ENCODE measurements at places on chromosomes 1 and 21.

GRCh38 chr1:51346086-51346942, 16.0 kb upstream of the TTC39A start:
- no peak for DNase-seq

DNA sequence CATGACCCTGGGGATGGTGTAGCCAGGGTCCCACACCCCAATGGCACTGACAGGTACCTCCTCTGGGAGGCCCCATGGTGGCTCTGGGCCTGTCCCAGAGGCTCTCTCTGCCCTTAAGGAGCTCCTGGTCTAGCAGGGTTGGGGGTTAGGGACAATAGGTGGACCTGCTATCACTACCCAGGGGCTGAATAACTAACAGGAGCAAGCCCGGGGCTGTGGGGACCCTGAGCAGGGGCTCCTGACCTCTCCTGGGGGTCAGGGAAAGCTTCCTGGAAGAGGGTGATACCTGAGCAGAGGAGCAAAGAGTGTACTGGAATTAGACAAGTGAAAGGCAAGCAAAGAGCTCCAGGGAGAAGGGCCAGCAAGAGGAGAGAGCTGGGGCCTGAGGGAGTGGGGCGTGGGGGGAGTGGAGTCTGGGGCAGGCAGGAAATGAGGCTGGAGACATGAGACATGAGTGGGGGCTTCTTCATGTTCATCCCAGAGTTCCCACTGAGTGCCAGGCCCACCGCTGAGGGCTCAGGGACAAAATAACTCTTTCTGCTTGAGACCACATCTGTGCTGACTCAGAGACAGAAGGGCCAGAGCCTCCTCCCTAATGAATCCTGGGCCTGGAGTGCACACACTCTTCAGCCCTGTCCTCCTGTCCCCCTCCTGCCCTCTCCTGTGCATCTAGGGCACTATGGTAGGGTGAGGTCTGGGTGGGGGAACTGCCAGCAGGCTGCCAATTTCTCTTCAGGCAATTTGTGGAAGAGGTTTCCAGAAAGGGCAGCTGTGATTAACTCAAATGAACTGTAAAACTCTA, 517.6 kb downstream of the PTPRU start:
- no peak for DNase-seq

GRCh38 chr1:192826791-192827546, 18.1 kb downstream of the RGS2 start:
- no peak for DNase-seq

- DNase-seq, result no peak
Observed at GRCh38 chr21:45042664-45043161, 31.7 kb upstream of the ADARB1 start.

GRCh38 chr1:198153103-198153502, 3.7 kb upstream of the NEK7 start:
- peak; percentile 77 for DNase-seq

GRCh38 chr1:162141281-162142054, 72.0 kb downstream of the NOS1AP start:
- peak; percentile 62 for DNase-seq

- DNase-seq, result no peak
Observed at GRCh38 chr1:9151328-9151860, 22.5 kb upstream of the GPR157 start.

GRCh38 chr1:31238986-31239613, 587 bp downstream of the NKAIN1 start:
- DNase-seq, result no peak

GRCh38 chr1:76203127-76203526, 128.6 kb downstream of the ST6GALNAC3 start:
- no peak for DNase-seq

DNA sequence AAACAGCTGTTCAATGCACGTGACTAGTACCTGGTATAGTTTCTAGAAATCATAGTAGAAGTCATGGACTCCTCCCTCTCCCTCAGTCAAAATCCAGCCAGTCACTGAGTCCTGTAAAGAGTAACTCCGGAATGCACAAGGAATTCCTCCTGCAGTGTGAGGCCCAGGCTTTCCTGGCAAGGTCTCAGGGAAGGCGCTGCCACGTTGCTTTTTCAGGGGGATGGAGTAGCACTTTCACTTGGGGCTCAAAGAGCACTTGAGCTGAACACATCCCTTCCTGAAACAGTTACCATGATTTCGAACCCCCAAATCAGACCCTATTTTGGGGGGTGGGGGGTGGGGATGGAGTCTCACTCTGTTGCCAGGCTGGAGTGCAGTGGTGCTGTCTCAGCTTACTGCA, 26.4 kb upstream of the LRRC8D start:
- DNase-seq, result no peak

DNA sequence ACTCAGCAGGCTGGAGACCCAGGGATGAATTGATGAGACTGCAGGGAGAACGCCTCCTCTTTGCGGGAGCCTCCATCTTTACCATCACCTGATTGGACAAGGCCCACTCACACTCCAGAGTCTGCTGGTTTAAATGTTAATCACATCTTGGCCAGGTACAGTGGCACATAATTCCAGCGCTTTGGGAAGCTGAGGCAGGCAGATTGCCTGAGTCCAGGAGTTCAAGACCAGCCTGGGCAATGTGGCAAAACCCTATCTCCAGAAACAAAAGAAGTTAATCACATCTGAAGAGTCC, 121.8 kb upstream of the C1orf174 start:
- no peak for DNase-seq

GRCh38 chr1:64129701-64130100, 73.7 kb upstream of the UBE2U start:
- no peak for DNase-seq

- no peak for DNase-seq
Observed at GRCh38 chr1:223662943-223663342, 2.6 kb downstream of the CAPN8 start.

GRCh38 chr1:237239248-237239647, 197.3 kb downstream of the RYR2 start:
- DNase-seq, result no peak

DNA sequence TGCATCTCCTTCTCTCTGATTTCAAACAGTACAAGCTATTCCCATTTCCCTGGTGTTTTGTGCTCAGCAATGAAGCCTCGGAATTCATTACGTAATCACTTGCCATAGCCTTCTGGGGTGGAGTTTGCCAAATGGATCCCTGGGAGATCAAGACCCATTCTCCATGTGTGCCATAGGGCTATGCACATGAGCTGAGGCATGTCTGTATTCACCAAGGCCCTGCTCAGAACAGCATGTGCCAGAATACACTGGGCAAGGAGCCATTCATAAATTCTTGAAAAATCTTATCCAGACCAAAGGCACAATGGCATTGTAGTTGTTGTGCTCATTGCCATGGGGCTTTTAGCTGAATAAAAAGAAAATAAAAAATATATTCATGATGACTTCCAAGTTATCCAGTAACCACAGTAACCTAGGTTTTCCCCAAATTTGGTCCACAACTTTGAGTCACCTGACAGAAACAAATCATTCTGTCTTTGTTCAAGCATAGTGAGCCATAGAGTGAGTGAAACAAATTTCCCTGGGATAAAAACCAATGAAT, 53.0 kb downstream of the CRB1 start:
- peak; percentile 68 for DNase-seq

DNA sequence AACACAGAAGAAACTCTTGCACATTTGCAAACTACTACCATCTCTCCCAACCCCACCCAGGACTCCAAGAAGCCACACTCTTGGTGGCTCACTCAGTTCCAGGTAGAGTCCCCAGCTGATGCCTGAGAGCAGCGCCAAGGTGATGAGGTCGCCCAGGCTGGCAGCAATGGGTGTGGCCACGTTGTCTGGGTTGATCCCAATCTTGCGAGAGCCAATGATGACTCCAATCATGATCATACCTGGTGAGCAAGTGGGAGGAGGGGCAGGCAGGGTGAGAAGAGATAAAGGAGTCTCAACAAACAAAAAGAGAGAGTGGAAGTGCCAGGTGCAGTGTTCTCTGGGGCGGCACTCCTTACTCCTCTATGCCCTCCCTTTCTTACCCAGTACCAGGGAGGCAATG, 14.4 kb downstream of the SLC41A1 start:
- DNase-seq, result no peak

- peak; percentile 79 for DNase-seq
Observed at GRCh38 chr1:118973531-118974137, 14.5 kb downstream of the TBX15 start.

DNA sequence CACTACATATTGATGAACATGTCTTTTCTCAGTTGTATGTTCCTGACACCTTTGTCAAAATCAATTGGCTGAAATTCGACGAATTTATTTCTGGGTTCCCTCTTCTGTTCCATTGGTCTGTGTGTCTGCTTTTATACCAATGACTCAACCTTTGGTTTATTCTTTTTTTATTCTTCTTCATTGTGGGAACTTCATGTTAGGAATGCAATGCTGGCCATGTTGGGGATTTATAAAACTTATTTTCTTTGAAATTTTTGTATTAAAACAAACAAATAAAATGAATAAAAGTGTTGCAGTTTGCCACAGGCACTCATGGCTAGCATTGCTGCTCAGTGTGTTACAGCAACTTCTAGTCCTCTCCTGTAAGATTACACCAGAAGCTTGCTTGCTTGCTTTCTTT, 287.8 kb downstream of the DUSP10 start:
- DNase-seq, result no peak

DNA sequence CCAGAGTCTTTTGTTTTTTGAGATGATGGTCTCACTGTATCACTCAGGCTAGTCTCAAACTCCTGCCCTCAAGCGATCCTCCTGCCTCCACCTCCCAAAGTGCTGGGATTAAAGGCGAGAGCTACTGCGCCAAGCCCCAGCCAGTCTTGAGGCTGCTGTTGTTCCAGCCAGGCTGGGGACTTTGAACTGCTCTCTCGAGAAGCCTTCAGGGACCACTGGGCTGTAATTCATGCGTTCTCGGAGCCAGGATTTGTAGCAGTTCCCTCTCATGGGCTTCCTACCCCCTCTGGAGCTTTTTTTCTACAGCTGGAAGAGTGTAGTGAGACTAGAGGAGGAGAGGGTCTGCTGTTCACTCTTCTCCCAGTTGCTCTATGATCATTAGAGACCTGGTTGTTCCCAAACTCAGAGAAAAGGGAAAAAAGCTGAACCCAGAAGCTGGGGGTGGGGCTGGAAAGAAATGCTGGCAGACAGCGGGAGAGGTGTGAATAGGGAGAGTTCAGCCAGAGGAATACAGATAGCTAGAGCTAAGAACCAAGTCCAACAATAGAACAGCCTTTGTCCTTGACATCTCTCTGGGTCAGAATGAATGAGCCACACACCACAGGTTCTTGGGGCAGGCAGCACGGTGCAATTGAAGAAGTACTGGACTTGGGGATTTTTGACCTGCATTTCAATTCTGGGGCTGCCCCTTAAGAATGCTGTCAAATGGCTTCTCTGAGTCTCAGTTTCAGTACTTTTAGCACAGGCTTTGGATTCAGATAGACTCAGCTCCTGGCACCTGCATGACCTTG, 13.2 kb upstream of the SLC41A1 start:
- no peak for DNase-seq

DNA sequence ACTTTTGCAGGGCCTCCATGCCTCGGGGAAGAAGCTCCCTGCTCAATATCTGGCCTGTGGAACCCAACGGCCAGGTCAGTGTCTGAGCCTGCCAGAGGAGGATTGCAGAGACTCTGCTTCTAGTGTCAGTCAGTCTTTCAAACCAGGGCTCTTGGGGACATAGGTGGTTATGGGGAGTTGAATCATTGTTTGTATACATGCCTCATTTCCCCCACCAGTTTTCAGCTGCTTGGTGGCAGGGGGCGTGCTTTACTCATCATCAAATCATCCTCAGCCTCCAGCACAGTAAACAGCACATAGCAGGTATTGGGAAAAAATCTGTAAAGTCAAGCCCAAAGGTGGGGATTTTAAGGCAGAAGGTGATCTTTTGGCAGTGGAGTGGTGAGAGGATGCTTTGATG, 17.4 kb upstream of the FAM89A start:
- DNase-seq, result no peak

DNA sequence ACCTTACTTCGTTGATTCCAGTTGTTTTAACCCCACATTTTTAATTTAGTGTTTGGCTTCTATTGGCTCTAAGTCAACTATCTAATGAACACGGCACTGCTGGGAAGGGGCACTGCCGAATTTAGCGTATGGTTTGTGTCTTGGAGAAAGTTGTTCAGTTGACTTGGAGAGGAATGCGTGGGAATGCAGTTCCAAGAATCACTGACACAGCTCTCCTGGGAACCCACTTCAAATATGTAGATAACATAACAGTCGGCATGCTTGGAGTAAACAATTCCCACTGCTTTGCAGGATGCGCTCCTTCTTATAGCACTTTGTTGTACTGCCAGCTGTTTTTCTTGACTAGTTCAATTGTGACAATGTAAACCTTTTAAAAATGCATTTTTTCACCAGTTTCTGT, 104.3 kb downstream of the RYR2 start:
- no peak for DNase-seq

- DNase-seq, result peak; percentile 55
Observed at GRCh38 chr1:10399444-10399941, 629 bp downstream of the PGD start.

- DNase-seq, result no peak
Observed at GRCh38 chr1:8077602-8078001, 51.5 kb upstream of the ERRFI1 start.

GRCh38 chr1:201892211-201892610, 3.5 kb downstream of the SHISA4 start:
- no peak for DNase-seq

GRCh38 chr1:6473974-6474814, 8.2 kb upstream of the TNFRSF25 start:
- DNase-seq, result no peak

- no peak for DNase-seq
Observed at GRCh38 chr1:200628223-200628881, 7.8 kb upstream of the KIF14 start.

DNA sequence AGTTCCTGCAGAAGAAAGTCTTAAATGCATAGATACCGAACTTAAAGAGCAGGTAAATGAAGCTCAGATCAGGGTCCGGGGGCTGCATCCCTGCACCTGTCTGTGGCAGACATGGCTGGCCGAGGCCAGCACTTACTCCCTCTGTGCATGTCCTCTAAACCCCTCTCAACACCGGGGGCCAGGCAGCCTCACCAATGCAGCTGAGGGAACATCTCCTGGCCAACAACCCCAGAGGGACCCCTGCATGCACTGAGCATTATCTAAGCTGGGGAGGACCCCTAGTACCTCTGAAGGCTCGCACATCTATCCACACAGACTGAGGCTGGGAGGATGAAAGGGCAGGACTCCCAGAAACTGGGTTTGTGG, 18.4 kb downstream of the TTC34 start:
- no peak for DNase-seq

GRCh38 chr1:118325550-118326225, 140.7 kb upstream of the SPAG17 start:
- peak; percentile 65 for DNase-seq

GRCh38 chr1:56329970-56330369, 249.4 kb downstream of the PLPP3 start:
- DNase-seq, result peak; percentile 27

GRCh38 chr1:117365350-117366176, 1.7 kb upstream of the MAN1A2 start:
- peak; percentile 34 for DNase-seq

DNA sequence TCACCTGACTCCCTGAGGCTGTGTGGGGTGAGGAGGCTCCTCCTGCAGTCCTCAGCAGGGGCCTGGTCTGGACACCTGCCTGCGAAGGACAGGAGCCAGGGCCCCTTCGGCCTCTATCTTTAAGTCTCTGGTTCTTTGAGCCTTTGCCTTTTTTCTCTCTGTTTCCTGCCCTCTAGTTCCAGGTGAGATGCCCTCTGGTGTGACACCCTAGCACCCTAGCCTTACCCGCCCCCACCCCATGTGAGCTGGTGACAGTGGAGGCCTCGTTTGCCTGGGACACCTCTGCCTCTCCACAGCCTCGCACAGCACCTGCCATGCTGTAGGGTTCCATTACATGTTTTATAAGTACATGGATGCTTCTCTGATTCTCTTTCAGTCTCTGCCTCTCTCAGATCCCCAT, 47.3 kb downstream of the DDX20 start:
- no peak for DNase-seq
